Ascending aorta (tissue), 2 donors: ENCODE measurements at places on chromosomes 2 and 18.

GRCh38 chr2:201978333-201978732 lies 55.3 kb upstream of the FZD7 start:
- DNase-seq = no peak

- no peak for DNase-seq
Measured at GRCh38 chr2:236656166-236656565, 86.5 kb downstream of the ACKR3 start.

DNA sequence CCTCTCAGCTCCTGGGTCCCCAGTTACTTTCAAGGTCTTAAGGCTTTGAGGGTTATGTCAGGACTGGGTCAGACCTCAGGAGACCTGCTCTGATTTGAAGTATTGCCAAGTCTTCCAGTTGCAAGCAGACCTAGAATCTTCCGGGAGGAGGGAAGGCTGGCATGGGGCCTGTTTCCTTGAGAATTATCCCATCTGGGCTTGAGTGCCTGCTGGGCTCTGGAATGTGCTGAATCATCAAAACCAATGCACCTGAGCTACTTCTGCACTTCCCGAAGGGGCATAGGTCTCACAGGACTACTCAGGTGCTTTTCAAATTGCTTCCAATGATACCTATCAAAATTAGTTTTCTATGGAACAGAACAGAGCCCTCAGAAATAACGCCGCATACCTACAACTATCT lies 327.3 kb downstream of the XIRP2 start:
- DNase-seq = no peak

DNA sequence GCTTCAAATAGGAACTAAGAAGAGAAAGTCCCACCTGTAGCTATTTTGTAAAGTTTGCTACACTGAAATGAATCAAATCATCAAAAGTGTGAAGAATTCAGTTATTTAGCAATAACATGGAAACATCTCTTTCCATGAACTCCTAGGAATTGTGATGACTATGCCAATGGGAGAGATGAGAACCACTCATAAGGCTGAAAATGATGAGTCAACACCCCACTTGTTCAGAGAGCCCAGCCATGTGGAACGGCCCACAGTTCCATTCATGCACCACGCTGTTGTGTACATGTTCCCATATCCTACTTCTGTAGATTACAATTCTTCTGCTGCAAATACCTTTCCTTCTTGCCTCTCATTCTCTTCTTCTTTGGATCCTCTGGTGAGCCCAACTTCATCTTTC lies 645.5 kb upstream of the ID2 start:
- no peak for DNase-seq

- no peak for DNase-seq
Measured at GRCh38 chr2:157322432-157322831, 3.2 kb downstream of the ERMN start.

GRCh38 chr18:37179384-37179783 lies 350.5 kb downstream of the KIAA1328 start:
- no peak for DNase-seq

DNA sequence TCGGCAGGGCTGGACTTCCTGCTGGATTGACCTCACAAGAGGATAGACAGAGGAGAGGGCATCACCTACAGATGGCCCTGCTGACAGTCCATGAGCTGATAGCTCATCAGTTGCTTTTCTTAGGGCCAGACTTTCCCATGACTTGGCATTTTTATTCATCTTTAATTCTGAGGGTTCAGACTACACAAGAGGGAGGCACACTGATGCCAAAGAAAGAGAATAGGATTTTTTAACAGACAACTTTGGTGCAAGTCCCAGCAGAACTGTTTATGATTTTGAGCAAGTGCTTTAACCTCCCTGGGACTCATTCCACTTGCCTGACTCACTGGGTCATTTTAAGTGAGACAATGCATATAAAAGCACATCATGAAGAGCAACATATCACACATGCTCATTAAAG lies 299.2 kb downstream of the INSIG2 start:
- DNase-seq = no peak

DNA sequence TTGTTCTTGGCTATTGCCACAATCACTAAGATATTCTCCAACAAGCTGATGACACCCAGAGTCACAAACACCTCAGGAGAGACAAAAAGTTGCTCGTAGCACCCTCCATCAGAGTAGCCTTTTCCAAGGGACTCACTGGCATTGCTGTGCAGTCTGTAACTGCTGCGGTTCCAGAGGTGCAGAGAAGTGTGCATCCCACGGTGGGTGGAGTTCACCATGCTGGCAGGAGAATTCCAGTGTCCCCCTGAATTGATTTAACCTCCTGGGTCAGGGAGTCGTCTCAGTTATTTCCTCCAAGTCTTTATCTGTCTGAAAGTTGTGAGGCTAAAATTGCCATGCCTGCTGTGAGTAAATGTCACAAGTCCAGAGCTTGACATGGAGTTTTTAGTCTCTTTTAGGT lies 443 bp downstream of the MC4R start:
- no peak for DNase-seq

DNA sequence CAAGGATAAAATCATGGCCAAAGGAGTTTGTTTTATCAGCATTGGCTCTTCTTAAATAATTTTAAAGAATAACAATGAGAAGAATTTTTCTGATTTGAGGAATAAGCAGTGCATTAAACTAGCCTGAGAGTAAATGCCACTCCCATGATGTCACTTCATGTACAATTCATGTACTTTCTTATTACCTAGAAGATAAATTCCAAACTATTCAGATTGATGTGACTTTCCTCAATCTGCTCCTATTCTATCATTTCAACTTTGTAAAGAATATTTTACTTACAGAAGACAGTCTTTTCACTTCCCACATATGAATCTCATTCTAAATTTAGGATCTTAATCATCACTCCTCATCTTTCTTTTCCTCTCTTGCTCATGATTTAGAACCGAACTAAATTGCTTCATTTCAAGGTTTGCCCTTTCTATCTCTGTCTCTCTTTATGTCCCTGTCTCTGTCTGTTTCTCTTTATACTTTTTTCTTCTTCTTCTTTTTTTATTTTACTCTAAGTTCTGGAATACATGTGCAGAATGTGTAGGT lies 1142.0 kb upstream of the PIK3C3 start:
- DNase-seq = no peak

GRCh38 chr18:79567481-79568147 lies 112.0 kb upstream of the CTDP1 start:
- DNase-seq = peak; percentile 78

DNA sequence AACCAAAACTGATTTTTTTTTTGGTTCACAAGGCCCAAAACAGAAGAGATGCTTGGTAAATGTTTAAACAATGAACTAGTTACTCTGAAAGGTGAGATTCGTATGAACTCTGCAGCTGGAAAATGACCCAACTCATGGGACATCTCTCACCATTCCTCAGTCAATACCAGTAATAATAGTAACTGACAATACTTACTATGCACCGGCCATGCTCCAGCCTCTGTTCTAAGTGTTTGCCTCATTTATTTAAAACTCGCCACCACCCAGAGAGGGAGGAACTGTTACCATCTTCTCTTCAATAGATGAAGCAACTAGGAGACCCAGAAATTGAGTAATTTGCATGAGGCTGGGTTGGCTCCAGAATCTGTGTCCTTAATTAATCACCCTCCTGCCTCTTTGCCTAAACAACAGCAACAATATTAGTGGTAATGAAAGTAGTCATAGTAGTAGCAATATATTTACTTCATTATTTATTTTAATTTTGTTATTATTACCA lies 130.4 kb downstream of the CTIF start:
- DNase-seq = no peak

DNA sequence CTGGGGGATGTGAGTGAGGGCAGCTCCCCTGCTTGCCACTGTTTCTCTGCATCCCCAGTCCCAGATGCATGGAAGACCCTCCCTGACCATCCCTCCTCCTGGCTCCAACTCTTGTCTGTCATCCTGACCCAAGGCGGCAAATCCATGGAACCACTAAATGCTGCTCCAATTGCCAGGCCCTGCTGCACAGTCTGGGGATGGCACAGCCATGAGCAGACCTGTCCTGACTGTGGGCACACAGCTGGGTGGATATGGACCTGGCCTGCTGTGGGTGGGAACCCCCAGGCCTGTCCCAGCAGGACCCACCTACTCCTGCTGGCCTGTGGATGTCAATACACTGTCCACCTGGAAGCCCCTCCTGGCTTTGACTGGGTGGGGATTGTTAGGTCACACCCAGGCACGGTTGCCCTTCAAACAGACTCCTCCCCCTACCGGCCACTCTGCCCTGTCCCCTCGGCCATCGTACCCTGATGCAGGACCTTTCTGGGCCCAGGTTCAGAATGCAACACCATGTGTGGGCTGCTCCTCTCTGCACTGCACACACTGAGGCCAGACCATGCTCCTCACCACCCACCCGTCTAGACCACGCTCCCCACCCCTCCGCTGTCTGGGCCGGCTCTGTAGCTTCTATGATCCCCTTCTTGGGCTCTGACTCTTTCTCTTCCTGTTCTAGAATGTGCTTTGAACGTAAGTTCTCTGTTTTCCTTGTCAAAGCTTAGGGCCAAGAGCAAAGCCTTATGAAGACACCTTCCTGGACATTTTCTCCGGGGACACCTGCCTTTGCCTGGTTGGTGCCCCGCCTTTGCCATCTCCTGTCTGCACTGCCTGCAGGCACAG lies 57.9 kb downstream of the INPP5D start:
- DNase-seq = no peak

GRCh38 chr2:176162911-176163671 lies 6.0 kb downstream of the HOXD3 start:
- no peak for DNase-seq

- DNase-seq = no peak
Measured at GRCh38 chr2:129006135-129006886, 687.6 kb upstream of the HS6ST1 start.

GRCh38 chr2:138622613-138623012 lies 121.0 kb downstream of the SPOPL start:
- no peak for DNase-seq

GRCh38 chr2:163553601-163554000 lies 182.2 kb downstream of the FIGN start:
- no peak for DNase-seq

- DNase-seq = no peak
Measured at GRCh38 chr2:23366720-23367119, 18.3 kb upstream of the KLHL29 start.

DNA sequence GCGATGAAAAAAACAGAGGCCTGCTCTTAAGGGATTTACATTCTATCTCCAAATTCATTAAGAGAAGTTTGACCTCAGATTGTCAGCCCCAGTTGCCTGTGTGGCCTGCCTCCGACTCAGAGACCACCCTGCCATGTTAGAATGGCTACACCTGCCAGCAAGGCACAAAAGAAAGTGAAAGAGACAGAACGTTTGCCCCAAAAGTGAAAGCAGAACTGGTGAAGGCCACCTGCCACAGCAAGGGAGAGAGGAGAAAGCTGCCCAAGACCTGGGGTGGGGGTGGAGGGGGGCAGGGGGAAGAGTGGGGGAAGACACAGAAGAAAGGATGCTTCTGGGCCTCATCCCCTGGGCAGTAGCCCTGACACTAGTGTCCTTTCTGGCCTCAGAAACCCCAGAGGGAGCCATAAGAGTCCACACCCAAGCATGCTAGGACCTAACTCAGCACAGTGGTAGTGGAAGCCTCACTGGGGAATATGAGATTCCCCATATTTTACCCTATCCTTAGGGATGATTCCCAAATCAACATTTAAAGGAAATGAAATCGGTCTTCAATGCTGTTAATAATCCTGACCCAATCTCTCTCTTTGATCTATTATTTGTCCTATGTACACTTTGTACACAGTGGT lies 389.7 kb downstream of the TXNL1 start:
- no peak for DNase-seq

- DNase-seq = no peak
Measured at GRCh38 chr2:172087780-172088244, 2.5 kb downstream of the DLX1 start.

- no peak for DNase-seq
Measured at GRCh38 chr2:238021327-238021726, 39.5 kb upstream of the SCLY start.

GRCh38 chr2:95525294-95526035 lies 40.9 kb upstream of the TRIM43B start:
- no peak for DNase-seq

DNA sequence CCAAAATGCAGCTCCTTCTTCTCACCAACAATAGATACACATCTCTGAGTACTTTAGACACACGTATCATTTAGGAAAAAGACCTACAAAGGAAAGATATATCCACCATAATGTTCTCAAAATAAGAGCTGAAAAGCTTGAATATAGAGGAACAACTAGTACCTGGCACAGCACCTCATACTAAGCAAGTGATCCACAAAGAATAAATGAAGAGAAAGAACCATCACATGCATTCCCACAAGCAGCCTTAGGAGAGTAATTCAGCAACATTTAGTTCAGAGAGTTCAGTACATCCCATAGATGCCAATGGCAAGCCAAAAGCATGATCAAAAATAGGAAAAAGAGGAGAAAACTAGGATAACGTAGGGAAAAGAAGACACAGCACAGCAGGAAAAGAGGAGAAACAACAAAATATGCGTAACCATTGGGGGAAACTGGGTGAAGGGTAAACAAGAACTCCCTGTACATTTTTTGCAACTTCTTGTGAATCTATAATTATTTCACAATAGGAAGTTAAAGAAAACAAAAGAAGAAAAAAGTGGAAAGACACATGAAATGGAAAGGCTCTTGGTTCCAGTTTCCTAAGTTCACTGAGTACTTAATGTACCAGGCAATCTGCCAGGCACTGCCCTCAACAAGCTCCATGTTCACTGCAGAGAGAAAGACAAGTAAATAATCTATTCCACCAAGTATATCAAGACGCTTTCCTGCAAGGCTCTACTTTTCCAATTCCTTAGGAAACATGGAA lies 22.3 kb downstream of the CLASP1 start:
- no peak for DNase-seq

- no peak for DNase-seq
Measured at GRCh38 chr18:39178166-39178565, 1612.6 kb upstream of the CELF4 start.

GRCh38 chr2:8754106-8754776 lies 72.4 kb downstream of the ID2 start:
- DNase-seq = no peak

DNA sequence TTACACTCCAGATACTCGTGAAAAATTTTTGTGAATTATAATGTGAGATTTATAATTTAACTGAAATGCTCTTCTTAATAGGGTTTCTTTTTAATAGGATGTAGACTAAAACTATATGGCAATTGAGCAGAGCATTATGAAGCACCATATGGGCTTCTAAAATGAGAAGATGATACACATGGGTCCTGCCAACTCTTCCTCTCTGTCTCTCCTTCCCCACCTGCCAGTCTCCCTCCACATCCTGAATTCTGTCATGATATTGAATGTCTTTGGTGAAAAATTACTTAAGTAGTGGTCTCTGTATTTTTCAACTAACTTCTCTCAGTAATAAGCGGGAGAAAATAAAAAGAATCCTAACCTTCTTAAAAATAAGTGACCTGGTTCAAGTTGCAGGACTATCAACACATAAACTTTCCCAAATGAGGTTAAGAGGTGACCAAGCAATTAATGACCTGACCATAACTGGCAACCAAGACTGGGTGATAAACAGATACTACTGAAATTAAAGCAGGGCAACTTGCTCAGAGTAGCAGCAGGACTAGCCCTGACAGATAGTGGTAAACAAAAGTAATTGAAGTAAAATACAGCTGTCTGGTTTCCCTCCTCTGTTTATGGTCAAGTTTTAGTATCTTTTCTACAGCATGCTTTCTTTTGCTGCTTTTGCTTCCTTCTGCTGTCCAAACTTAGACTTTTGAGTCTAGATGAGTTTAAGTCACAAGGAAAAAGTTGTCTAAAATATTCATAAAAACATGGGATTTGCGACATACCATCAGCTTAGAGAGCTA lies 117.1 kb upstream of the PDE1A start:
- DNase-seq = no peak
